ENCODE measurements at places on chromosomes 7 and 10.

DNA sequence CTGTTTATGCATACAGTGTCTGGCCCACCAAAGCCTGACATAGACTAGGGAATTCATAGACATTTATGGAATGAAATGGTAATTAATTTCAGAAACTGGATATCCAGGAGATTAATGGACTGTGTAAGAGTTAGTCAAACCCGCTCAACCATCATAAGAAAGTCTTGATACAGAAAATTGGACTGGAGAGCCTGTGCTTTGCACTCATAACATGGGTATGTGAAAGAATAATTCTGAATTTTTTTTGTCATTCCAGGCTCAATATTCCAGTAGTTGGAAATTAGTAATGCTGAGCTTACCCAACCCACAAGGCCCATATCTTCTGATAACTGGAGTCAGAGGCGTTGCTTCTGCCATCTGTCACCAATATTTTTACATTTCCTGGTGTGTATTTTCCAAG is 799.7 kb upstream of the IGFBP3 start:
- DNase-seq, result no peak

DNA sequence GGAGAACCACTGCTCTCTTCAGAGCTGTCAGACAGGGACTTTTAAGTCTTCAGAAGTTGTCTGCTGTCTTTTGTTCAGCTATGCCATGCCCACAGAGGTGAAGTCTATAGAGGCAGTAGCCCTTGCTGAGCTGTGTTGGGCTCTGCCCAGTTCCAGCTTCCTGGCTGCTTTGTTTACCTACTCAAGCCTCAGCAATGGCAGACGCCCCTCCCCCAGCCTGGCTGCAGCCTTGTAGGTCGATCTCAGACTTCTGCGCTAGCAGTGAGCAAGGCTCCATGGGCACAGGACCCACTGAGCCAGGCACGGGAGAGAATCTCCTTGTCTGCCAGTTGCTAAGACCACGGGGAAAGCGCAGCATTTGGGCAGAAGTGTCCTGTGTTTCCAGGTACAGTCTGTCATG is 12.1 kb upstream of the CPA2 start:
- DNase-seq, result no peak

GRCh38 chr10:15879058-15879457 is 18.8 kb upstream of the MINDY3 start:
- no peak for DNase-seq

DNA sequence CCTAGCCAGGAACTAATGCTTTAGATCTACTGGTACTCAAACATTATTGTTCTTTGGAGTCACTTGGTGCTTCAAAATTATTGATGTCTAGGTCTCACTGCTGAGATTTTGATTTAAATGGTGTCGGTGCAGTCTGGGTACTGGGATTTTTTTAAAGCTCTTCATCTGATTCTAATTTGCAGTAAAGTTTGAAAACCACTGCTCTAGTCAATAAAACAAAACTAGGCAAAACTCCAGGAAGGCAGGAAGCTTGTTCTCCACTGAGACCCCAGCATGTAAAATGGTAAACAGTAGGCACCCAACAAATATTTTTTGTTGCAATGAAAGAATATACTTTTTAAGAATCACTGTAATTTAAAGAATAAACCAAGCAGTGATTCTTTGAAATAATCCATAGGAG is 49.7 kb downstream of the ADD3 start:
- DNase-seq, result no peak
